Muscle of leg (tissue), 16 donors: ENCODE measurements at places on chromosomes 4 and X. TPM values are rescaled to one million over a fixed set of nuclear protein-coding genes. Genes with fewer than 3 reads are reported as not detected.

DNA sequence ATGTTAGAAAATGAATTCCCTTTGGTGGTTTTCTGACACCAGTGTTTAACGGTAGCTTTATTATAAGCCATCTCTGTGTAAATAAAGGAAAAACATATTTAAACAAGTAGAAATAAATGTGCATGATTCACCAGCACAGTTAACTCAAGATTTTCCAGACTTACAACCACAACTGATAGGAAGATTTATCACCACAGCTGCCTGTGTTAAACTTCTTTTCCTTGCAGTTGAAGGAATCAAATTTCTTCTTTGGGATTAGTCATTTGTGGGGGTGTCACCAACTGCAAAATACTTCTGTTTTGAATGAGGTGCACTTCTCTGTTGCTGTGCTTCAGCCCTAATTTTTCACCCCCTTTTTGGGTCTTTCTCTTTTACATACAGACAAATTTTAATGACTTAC, 128.1 kb upstream of the STK26 start:
- peak overlapping the region; percentile 54 for H3K27ac ChIP-seq
- no peak overlapping the region for H3K4me3 ChIP-seq
- peaks cover 6% of the 10 kb centered on the region for H3K4me1 ChIP-seq
- no peaks in the 10 kb centered on the region for H3K36me3 ChIP-seq
- DNase-seq: peak; percentile 60

DNA sequence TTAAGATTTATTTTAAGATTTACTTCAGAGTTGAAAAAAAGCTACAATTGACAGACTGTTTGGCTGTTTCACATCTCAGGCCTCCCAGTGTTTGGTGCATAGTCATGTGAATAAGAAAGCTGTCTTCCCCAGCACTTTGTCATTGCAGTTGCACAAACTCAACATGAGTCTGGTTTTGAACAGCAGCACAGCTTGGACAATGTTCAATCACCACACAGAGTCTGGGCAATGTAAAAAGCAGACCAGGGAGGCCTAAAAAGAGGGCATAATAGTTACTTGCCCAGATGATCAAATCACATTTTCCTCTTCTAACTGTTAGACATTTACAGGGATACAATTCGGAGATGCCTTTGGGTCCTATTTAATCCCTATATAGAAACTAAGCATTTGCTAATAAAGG, 1055.0 kb downstream of the RPA4 start:
- DNase-seq: peak; percentile 2
- H3K36me3 ChIP-seq: no peaks in the 10 kb centered on the region
- H3K4me3 ChIP-seq: no peak overlapping the region
- no peak overlapping the region for H3K27ac ChIP-seq
- H3K4me1 ChIP-seq: no peaks in the 10 kb centered on the region

DNA sequence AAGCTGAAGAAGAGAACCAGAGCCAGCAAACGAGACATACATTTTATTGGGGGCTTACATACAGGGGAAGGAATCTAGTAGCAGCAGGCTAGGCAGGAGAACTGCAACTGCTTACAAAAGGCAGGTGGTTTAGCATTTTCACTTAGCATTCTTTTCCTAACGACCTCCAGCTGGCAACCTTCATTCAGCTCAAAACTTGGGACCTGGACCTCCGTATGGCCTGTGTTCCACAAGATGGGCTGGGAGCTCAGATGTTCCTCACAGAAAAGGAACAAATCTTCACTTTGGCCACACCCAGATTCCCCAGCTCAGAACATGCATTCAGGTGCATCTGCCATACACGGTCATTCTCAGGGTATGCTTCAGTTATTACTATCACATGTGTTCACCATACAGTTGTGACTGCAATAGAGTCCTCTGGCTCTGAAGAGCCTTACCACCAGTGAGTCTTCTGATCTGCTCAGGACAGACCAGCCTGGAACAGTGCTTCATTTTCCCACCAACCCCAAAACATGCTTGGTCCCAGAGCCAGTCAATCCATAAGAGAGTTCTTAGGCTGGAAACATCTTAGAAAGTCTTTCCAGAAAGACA, 29.6 kb upstream of the AP1AR start:
- H3K27ac ChIP-seq: no peak overlapping the region
- H3K4me3 ChIP-seq: no peak overlapping the region
- DNase-seq: no peak
- H3K36me3 ChIP-seq: no peaks in the 10 kb centered on the region
- no peaks in the 10 kb centered on the region for H3K27me3 ChIP-seq
- no peaks in the 10 kb centered on the region for H3K4me1 ChIP-seq

- H3K27me3 ChIP-seq: no peaks in the 10 kb centered on the region
- H3K4me1 ChIP-seq: peaks cover 3% of the 10 kb centered on the region
- H3K36me3 ChIP-seq: no peaks in the 10 kb centered on the region
- peak overlapping the region; percentile 31 for H3K27ac ChIP-seq
- H3K4me3 ChIP-seq: no peak overlapping the region
- no peak for DNase-seq
Measured at GRCh38 chr4:159174645-159175084, 71.8 kb downstream of the RAPGEF2 start.

DNA sequence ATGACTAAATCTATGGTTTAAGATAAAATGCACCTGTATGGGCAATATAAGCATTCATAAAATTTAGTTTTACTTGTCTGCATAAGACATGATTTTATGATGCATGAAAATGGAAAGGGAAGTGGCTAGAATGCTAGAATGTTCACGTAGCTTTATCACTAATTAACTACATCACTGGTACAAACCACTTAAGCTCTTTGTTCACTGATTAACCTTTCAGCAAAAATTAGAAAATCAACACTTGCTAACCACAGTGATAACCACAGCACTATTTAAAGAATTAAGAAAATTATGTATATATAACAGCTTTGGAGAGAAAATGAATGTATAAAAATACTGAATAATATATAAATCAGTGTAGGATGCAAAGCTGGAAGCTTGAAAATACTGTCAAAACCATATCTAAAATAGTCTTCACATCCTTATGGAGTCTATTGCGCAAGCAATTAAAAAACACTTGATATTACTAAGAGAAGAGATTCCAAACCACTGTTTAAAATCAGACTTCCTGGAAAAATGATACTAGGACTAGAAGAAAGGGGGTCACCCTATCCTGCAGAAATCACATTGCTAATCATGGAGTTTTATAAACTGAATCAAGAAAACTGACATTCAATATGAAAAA, 51.9 kb downstream of the EFHC2 start:
- no peak overlapping the region for H3K27ac ChIP-seq
- H3K4me3 ChIP-seq: no peak overlapping the region
- peaks cover 6% of the 10 kb centered on the region for H3K27me3 ChIP-seq
- no peaks in the 10 kb centered on the region for H3K36me3 ChIP-seq

- H3K4me1 ChIP-seq: no peaks in the 10 kb centered on the region
- no peak overlapping the region for H3K27ac ChIP-seq
- DNase-seq: no peak
- H3K36me3 ChIP-seq: no peaks in the 10 kb centered on the region
- H3K27me3 ChIP-seq: no peaks in the 10 kb centered on the region
Measured at GRCh38 chr4:177369372-177369771, 59.7 kb downstream of the NEIL3 start.

DNA sequence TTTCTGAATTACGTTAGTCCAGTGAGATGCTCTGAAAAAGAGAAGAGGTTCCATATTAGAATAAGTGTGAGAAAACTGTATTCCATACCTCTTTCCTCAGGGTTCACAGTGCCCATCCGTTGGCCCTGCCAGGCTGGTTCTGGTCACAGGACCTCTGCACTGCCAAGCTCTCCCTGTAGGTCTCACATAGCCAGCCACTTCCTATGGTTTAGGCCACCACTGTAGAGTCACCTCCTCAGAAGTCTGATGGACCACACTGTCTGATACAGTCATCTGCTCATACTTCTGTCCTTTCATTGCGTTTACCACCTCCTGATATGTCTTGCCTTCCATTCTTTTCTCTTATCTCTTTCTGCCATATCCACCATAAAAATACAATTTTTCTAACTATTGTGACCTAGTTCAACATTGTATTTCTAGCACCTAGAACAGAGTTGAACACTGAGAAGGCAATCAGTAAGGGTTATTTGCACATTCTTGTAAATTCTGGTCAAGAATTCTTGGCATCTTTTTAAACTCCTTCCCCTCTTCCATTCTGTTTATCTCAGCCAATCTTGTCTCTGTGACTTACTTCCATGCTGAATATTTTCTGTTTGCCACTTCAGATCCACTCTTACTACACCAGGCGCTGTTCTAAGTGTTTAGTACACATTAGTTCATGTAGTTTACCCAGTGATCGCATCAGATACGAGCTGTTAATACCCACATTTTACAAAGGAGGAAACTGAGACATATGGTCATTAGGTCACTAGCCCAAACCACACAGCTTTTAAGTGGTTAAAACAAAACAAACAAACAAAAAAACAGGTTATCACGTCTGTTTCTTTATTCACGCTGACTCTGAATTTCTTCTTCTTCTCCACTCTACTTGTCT, 125.6 kb downstream of the CBR4 start:
- no peak for DNase-seq
- peaks cover 27% of the 10 kb centered on the region for H3K36me3 ChIP-seq
- H3K27ac ChIP-seq: no peak overlapping the region
- no peaks in the 10 kb centered on the region for H3K27me3 ChIP-seq

The ANKRD50 gene
- 64.7 TPM for total RNA-seq

GRCh38 chr4:174714393-174715211, 114.4 kb downstream of the GLRA3 start:
- no peaks in the 10 kb centered on the region for H3K27me3 ChIP-seq
- no peak overlapping the region for H3K27ac ChIP-seq
- no peaks in the 10 kb centered on the region for H3K4me1 ChIP-seq
- no peaks in the 10 kb centered on the region for H3K36me3 ChIP-seq
- H3K4me3 ChIP-seq: no peak overlapping the region

DNA sequence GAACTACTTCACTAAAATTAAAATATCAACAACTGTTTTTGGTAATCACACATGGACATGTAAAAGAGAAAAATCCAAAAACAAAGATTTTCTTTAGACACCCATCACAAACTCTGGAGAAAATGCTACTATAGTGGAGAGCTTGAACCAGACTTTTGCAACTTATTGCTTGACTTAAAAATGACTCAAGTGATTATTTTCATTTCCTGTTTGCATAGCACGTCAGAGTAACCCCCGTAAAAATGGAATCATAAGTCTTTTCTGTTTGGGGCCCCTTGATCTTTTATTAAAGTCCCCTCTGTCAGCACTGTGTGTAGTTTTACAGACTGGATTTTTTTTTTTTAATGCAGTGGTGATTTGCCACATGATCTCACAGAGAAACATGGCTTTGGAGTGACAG, 79.5 kb downstream of the PRKG2 start:
- no peak for DNase-seq
- no peaks in the 10 kb centered on the region for H3K4me1 ChIP-seq
- H3K4me3 ChIP-seq: no peak overlapping the region
- no peak overlapping the region for H3K27ac ChIP-seq
- no peaks in the 10 kb centered on the region for H3K36me3 ChIP-seq
- H3K27me3 ChIP-seq: no peaks in the 10 kb centered on the region

- no peaks in the 10 kb centered on the region for H3K27me3 ChIP-seq
- H3K4me1 ChIP-seq: no peaks in the 10 kb centered on the region
- H3K27ac ChIP-seq: no peak overlapping the region
- no peaks in the 10 kb centered on the region for H3K36me3 ChIP-seq
Measured at GRCh38 chr4:24453951-24454350, 130.4 kb downstream of the DHX15 start.

DNA sequence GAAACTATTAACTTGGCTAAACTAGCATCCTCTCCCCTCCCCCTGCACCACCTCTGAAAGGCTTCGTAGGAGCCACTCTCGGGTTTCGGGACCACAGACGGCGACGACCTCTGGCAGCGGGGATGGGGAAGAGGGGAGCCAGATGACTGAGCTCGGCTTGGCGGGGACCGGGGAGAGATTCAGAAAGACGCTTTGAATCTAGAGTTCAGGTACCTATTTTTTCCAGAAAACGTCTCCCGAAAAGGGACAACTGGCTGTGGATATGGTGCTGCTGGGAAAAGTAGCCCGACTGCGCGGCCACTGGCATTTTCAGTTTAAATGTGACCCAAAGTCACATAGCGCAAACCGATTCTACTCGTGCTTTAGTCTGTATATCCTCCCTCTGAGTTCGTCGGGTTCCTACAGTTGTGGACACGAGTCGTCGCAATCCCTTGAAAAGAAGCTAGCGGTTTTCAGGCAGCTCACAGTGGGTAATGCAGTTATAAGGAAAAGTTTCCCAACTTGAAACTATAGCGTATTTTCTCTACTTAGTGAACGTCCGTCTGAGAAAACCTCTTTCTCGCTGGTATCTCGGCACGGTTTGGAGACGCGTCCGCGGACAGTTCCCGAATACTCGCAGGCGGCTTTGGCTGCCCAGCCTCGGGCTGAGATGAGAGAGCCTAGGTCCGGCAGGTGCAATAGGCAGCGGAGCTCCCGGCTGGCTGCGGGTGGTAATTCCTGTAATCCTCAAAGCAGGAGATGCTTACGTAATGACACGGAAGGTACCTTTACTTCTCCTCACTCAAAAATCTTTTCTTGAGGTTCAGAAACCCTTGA, 1.3 kb downstream of the PARM1 start:
- H3K36me3 ChIP-seq: peaks cover 2% of the 10 kb centered on the region
- H3K4me1 ChIP-seq: peaks cover 17% of the 10 kb centered on the region
- peak; percentile 74 for DNase-seq
- H3K27me3 ChIP-seq: peaks cover 28% of the 10 kb centered on the region
